ENCODE measurements at places on chromosomes 7 and 10.
A peak's percentile ranks its signal among the peaks of the same experiment; 100 is the strongest.

GRCh38 chr10:24751716-24752115, 28.0 kb upstream of the ARHGAP21 start:
- DNase-seq: peak; percentile 44

DNA sequence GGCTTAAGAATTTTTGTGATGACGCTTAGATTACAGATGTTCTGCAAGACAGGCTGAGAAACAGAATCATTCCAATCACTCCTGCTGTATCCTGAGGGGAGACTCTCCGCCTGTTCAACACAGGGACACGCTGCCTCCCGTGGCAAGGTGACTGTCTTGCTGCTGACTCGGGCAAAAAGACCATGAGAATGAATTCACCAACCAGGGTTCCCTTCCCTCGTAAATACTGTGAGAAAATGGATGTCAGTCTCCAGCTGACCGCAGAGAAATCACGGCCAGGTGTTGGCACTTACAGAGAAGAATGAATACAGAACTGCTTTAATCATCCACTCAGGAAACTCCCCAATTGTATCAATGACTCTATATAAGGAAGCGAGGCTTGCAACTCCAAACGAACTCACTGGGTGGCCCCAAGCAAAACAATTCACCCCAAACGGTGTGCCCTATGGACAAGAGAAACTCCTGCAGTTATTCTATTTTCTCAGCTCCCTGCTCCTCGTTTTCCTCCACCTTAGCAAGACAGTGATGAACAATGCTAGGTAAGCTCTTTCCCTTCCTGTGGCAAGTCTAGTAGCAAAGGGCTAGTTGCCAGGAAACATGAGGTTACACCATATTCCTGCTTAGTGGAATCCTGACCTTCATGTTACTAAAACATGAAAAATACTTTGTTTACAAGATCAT, 22.8 kb downstream of the GNA12 start:
- DNase-seq: peak; percentile 79

DNA sequence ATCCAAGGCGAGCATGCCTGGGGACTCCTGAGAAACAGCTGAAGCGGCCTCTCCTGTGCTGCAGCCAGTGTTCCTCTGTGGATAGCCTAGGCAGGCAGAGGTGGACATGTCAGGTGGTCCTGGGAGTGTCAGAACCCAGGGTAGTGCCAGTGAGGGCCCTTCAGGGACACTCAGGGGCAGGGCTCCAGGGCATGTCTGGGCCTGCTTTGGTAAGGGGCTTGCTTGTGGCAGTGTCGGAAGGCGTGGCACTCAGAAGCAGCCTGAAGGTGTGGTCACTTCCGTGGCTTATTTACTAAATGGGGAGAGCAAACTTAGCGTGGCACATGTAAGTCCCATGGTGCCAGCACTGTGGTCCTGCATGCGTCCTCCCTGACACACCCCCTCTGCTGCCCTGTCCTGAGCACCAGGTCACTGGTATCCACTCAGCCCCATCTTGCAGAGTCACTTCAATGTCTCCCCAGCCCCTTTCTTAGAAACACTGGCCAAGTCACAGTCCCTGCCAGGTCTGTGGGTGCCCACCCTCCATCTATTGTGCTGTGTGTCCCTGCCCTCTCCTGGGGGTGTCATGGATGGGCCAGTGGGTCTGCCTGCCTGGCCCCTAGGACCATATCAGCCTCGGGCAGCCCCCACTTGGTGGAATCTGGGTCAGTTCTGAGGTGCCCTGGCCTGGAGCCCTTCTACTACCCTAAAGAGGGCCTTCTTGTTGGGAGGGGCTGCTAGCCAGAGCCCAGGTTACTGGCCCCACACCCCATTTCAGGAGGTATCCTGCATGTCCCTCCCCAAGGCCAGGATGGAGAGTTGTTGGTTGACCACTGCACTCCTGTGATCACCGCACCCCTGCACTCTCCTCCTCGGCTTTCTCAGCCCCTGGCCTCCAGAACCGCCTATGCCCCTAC, 6.4 kb downstream of the ZMIZ2 start:
- DNase-seq: no peak

DNA sequence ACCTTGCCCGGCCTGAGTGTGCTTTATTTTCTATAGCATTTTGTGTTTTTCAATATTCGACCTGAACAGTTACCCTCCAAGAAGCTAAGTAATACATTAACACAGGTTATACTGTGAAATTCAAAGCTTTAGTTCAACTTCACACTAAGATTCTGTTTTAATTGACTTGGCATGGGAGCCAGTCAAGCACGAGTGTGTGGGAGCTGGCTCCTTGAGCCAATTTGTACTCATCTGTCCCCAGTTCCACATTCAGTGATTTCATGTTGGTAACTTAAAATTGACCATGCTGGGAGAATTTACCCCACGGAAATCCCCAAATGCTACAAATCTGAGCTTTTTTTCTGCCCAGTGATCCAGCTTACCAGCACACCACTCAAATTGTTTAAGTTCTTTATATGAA, 20.3 kb downstream of the TSPAN12 start:
- no peak for DNase-seq

DNA sequence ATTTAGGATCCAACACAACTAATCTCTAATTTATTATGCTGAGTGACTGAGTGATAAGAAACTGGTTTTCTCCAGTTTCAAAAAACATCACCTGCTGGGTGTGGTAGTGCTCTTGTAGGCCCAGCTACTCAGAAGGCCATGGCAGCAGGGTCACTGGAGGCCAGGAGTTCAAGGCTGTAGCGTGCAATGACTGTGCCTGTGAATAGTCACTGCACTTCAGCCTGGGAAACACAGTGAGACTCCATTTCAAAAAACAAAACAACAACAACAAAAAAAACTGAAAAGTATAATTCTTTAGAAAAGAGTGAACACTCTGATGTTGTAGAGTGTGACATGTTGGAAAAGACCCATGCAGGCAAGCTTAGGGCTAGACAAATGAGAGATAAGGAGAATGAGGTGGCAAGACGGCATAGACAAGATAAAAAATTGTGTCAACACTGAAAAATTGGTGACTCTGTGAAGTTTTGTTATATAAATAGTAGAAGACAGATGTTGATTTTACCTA, 150.1 kb upstream of the GPR22 start:
- DNase-seq: no peak

DNA sequence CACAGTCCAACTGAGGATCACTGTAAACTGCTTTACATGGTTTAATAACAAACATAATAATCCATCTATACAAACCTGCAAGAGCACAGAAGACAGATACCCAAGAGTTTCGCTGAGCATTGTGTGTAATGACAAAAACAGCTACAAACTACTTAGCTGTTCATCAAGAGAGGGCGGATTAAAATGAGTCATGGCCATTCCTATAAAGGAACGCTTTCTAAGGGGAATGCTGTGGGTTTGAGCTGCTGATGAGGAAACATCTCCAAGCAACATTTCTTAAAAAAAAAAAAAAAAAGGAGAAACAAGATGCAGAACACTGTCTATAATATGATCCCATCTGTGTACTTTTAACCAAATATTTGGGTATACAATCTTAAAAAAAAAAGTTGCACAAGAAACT, 33.8 kb downstream of the VOPP1 start:
- peak; percentile 98 for DNase-seq

DNA sequence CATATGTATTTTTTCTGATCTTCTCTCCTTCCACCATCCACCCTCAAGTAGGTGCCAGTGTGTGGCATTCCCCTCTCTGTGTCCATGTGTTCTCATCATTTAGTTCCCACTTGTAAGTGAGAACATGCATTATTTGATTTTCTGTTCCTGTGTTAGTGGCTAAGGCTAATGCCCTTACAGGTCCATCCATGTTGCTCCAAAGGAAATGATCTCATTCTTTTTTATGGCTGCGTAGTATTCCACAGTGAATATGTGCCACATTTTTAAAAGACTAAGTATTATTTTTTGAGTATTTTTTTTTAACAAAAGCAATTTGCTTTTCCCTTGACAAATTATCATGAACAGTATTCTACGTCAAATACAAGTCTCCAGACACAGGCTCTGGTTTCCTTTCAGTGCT, 86.4 kb upstream of the ZNF746 start:
- DNase-seq: no peak

- DNase-seq: no peak
Measured at GRCh38 chr7:106022193-106022821, 59.2 kb downstream of the CDHR3 start.
